ENCODE measurements at places on chromosomes 16 and 17.
A peak's percentile ranks its signal among the peaks of the same experiment; 100 is the strongest.

GRCh38 chr16:27980919-27981700 lies 82.4 kb downstream of the GSG1L start:
- no peak for DNase-seq

DNA sequence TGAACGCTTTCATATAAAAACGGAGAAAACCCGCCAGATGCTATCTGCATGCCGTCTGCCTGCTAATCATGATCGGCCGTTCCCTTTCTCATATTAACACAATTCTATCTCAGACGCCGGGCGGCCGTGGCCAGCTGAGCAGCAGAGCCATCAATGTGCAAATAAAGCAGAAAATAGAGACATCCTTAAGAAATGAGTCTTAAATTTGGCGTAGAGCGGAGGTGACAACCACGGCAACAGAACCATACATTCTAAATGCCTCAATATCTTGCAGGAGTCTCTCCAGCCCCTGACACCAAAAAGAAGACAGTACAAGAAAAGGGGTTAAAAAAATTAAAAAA lies 2.7 kb upstream of the IRX5 start:
- no peak for DNase-seq

- no peak for DNase-seq
Observed at GRCh38 chr17:413016-413350, 60.4 kb upstream of the RPH3AL start.

DNA sequence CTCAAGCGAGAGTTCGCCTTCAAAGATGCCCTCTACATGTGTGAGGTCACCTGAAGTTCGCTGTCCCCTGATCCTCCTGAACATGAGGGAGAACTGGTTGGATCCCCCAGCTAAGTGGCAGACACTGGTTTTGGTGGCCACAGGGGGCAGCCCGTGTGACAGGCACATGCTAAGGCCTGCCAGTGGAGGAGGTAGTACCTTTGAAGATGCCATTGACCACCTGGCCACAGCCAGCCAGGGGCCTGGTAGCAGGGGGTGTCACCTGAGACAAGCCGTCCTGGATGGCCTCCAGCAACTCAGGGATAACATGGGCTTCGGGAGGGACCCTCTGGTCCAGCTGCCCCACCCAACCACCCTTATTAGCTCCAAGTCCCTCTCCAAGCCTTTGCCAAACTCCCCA lies 7.3 kb upstream of the ALDH3A1 start:
- DNase-seq = no peak

DNA sequence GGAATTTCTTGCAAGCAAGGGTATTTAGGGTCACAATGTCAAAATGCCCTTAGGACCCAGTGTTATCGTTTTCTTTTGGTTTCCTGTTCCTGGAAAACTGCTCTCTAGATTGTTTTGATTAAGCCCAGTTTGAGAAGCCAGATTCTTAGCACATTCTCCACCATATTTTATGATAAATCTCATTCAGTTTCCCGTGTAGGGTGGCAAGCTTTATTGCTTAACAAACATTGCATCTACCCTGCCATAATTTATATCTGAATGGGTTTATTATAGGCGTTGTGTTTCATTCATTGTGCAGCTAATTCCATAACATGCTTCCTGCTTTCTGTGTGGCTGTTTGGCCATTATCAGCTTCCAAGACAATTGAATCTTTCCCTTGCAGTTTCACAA lies 389.1 kb upstream of the DYNLRB2 start:
- DNase-seq = no peak

- DNase-seq = peak; percentile 36
Observed at GRCh38 chr16:17836868-17837602, 366.3 kb upstream of the XYLT1 start.

GRCh38 chr17:67245073-67245693 lies at the start of gene HELZ:
HELZ (minus strand) TSS chr17:67245196; CDS start chr17:67218804, 26,392 bp downstream.
- DNase-seq = peak; percentile 79

- DNase-seq = no peak
Observed at GRCh38 chr16:2914233-2914632, 2.5 kb downstream of the FLYWCH1 start.

GRCh38 chr17:78990349-78991016 lies 10.8 kb upstream of the LGALS3BP start:
- DNase-seq = no peak

- DNase-seq = no peak
Observed at GRCh38 chr17:57873261-57874057, 23.6 kb upstream of the MRPS23 start.

GRCh38 chr17:75524970-75525805 lies at the start of gene LLGL2:
LLGL2 (plus strand) TSS chr17:75525697; CDS start chr17:75543427, 17,730 bp downstream.
- DNase-seq = peak; percentile 98

DNA sequence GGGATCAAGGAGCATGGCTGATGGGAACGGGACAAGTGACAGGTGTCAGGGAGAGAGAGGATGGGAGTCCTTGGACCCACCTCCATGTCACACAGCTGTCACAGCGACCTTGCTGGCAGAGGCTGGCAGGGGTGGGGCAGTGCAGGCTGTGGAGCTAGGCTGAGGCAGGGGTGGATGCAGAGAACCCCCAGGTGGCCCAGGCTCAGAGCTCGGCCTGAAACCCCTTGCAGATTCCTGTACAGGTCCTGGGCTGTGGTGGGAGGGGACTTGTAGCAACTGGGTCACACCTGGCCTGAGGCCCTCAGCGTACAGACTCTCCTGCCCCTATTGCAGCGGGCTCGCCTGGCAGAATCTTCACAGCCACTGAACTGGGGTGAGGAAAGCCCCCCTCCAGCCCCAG lies 174.1 kb downstream of the NTN1 start:
- DNase-seq = no peak

DNA sequence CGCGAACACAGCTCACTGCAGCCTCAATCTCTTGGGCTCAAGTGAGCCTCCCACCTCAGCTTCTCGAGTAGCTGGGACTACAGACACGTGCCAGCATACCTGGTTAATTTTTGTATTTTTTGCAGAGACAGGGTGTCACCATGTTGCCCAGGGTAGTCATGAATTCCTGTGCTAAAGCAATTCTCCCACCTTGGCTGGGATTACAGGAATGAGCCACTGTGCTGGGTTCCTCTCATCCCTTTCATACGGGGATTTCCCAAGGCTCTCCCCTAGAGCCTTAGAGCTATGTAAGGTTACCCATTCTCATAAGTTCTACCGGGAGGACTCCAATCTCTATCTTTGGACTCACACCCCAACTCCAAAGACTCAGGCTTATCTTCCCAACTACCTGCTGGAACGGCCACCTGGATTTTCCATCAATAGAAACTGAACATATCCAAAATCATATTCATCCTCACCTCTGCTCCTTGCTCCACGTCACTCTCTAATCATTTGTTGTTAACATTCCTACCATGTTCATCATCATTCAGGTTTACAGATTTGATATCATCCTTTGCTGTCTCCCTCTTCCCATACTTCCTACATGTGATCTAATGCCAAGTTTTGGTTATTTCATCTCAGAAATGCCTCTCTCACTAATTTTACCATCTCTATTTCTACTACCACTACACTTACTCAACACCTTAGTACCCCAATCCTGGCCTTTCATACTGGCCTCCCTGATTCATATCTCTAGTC lies 92.5 kb downstream of the NCOR1 start:
- DNase-seq = no peak

DNA sequence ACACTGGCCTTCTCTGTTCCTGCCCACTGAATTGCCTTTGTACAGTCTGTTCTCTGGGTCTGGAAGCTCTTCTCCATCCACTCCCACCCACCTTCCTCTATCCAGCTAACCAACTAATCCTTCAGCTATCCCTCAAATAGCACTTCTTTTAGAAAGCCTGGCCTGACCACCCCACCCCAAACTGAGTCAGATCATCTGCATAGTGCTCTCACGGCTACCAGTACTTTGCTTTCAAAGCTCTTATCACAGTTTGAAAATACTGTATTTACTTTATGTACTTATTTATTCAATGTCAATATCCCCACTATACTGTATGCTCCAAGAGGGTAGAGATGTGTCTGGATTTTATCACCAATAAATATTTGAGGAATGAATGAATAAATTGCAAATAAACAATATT lies 4.5 kb upstream of the CLDN7 start:
- no peak for DNase-seq

GRCh38 chr17:1362964-1363363 lies 37.1 kb downstream of the YWHAE start:
- no peak for DNase-seq

DNA sequence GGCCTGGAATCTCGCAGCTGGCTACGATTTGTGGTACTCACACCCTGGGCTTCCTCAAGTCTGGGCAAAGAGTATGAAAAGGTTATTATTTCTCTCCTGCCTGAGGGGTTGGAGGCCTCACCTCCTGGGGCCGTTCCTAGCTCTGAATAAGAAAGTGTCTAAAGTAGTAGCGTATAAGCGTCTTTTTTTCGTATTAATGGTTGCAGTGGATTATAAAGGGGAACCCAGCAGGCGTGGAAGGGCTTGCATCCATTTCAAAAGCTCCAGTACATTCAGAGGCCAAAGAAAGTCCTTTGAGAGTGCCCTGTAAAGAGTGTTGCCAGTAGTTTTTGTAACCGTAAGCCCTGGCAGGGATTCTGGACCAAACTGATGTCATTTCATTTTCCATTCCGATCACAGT lies 72.2 kb upstream of the MPHOSPH6 start:
- DNase-seq = no peak

DNA sequence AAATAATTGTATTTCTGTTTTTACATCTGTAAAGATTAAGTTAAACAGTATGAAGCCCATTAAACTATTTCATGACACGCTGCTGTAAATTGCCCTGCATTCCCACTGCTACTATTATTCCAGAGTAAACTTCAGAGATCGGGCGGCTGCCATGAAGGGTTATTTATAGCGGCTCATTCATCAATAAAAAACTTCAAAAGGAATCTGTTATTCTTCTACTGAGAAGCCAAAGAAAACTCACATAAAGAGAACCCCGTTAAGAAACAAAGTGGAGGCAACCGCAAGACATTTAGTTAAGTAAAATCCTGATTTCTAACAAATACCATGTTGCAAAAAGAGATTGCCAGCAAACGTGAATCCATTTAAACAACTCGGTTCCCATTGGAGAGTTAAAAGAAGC lies 16.4 kb downstream of the FOXL1 start:
- DNase-seq = no peak

DNA sequence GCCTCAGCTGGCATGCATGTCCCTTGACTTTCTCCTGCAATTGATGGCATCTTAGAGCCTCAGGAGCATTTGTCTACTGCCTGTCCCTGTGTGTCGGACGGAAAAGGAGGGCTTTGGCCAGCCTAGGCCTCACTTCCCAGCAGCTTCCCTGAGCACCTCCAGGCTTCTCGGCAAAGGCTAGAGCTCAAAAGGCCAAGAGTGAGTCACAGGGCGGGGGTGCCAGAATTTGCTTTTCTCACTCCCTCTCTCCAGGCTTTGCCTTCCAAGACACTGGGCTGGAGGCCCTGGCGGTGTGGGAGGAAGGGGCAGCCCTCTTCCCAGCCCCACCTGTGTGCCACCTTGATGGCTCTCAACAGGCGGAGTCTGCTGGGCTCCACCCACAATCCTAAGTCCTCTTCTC lies 107.3 kb upstream of the MAF start:
- DNase-seq = no peak

DNA sequence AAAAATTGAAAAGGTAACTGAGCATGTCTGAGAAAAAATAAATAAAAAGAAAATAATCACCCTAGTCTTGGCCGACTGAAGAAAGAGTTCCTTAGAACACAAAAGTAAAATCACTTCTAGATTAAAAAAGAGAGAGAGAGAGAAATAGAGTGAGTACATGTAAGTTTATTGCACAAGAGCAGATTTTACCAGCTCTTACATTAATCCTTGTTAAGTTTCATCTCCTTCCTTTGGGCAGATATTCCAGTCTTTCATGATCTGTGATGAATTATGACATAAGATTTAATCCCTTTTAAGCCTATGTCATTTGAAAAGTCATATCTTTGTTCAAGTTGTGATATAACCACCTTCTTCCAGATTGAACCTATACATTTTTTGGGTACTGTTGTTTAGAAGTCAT lies 54.8 kb downstream of the NFAT5 start:
- DNase-seq = no peak

DNA sequence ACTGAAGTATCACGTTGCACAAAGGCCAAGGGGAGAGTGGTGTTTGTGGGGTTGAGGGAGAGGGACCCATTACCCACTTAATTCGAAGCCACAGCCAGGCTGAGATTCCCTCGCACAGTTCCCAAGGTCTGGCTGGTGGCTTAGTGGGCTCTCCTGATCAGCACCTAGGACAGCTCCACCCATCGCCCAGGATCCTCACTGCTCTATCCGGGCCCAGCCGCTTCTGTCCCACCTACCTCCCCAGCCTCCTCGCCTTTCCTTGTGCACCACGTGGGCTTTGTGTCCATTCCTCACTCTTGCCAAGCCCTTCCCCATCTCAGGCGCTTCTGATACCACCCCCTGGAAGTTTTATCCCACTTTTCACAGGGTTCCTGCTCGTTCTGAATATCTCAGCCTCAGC lies 163.5 kb downstream of the CCT6B start:
- peak; percentile 65 for DNase-seq

DNA sequence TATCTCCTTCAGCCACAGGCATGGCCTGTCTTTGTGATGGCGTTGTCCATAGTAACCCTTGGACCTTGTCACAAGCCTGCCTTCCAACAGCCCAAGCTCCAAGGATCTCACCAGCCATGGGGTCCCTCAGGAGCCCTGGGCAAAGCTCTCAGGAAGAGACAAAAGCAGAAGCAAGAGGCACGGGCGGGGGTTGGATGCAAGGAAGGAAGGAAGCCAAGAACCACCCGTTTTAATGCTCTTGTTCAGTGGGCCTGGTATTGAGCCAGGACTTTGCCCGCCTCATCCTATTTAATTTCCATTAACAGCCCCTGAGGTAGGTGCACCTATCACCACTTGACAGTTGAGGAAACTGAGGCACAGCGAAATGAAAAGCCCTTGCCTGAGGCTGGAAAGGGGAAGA lies 32.3 kb upstream of the GOSR2 start:
- DNase-seq = no peak

GRCh38 chr17:77185137-77185536 lies 44.4 kb downstream of the SEC14L1 start:
- DNase-seq = peak; percentile 25

DNA sequence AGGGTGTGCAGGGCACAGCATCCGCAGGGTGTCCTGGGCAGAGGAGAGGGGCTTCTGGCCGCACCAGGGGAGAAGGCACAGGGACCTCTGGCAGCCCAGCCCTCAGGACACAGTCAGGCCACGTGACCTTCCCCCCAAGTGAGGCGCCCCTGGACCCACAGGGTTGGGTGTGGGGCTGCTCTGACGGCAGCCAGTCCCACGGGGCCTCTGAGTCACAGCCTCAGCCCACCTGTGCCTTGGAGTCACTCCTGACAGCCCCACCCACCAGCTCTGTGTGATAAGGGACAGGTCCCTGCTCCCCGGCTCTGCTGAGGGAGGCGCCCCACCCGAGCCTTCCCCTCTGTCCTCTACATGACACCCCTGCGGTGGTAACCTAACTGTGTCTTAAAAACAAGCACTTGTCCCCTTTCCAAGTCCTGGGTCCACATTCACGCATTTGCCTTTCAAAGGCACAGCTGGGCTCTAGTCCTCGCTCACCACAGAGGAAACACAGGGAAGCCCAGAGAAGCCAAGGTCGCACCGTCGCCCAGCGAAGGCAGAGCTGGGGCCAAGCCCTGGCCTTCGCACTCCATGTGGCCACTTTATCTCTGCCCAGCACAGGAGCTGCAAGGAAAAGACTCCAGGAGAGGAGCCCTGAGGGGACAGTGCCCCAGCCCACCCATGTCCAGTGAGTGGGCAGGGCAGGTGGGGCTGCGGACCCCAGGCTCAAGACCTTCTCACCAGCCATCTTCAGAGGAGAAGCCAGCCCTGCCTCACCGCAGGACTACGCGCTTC lies 5.1 kb upstream of the NPTX1 start:
- no peak for DNase-seq

- DNase-seq = no peak
Observed at GRCh38 chr16:86217001-86217890, 293.1 kb upstream of the FOXF1 start.
